ENCODE measurements at places on chromosomes 4 and X. TPM values are rescaled to one million over a fixed set of nuclear protein-coding genes. Genes with fewer than 3 reads are reported as not detected.

SORBS2 gene
- total RNA-seq, result 1.7 TPM

FGF5 gene
- total RNA-seq, result 6.1 TPM

GPRASP1 gene
- 2.6 TPM for total RNA-seq

JAKMIP1 gene
- not detected for total RNA-seq

ADRA2C gene
- total RNA-seq, result 2.2 TPM

MFAP3L gene
- 0.86 TPM for total RNA-seq

ETDA gene
- not detected for total RNA-seq

SPARCL1 gene
- not detected for total RNA-seq

IL15 gene
- total RNA-seq, result 11.6 TPM

PCDH7 gene
- total RNA-seq, result 53.1 TPM

SPATA4 gene
- total RNA-seq, result 0.97 TPM

DCAF4L1 gene
- under 0.01 TPM for total RNA-seq

RBM41 gene
- total RNA-seq, result 14.7 TPM

FGG gene
- total RNA-seq, result not detected

AR gene
- 11.3 TPM for total RNA-seq

NLRP2B gene
- not detected for total RNA-seq

Data from fibroblast of villous mesenchyme (primary cell).